ENCODE measurements at places on chromosomes 13 and 19.

DNA sequence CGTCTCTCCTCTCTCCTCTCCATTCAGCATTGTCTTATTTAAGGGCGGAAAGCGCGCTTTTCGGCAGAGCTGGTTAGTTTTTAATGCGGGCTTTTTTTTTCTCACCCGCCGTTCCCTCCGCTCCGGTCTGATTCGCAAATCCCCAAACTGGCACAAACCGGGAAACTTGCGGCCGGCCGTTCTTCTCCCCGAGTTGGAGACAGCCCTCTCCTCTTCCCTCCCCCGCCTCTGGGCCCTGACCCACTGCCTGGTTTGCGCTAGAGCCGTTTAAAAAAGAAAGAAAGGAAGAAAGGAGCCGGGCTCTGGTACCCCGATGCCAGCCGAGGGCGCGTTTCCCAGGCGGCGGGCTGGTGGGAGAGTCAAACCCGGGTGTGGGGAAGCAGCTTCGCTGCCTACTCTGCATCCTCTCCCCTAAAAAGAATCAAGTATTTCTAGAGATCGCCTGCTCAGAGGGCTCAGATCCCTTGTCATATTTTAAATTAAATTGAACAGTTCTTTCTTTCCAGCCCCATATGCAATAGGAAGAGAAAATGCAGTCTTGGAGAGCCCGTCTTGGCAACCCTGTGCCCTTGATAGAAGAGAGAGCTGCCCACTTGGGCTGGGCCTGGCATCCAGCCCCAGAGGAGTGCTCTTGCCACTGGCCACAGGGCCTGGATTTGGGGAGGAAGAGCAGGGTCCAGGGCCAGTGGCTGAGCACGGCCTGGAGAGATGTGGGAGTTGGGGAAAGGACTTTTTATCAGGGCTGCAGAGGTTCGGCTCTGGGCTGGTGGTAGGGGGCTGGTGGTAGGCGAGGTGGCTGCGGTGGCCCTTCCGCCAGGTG, 19.0 kb downstream of the NFIX start:
- DNase-seq: no peak

DNA sequence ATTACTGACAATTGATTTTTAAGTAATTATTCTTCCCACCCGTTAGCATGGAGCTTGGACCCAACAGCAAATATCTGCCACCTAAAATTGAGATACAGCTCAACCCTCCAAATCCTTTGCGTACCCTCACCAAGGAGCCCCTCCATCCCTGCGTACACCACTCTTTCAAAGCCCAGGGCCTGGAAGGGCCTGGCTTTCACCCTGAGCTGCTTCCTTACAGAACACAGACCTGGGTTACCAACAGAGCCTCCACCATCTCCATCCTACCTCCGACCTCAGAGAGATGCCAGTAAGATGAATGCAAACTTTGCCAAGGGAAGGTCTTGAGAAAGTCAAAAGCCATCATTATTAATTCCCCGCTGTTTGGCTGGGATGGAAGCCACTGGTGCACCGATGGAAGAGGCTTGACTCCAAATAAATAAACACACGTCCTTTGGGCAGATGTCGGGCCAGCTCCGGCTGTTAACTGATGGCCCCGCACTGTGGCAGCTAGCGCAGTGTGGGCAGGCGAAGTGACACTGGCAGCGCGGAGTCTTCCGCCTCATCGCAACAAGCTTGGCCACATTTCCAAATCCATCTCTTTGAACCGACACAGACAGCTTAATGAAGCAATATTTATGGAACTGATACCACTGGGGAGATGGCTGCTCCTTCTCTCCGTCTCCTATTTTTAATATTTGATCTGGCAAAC, 150.2 kb upstream of the VSTM2B start:
- DNase-seq: no peak

GRCh38 chr19:41928754-41929535, 696 bp upstream of the ERFL start:
- DNase-seq: no peak

GRCh38 chr19:13404236-13404635, 102.0 kb downstream of the CACNA1A start:
- DNase-seq: no peak

DNA sequence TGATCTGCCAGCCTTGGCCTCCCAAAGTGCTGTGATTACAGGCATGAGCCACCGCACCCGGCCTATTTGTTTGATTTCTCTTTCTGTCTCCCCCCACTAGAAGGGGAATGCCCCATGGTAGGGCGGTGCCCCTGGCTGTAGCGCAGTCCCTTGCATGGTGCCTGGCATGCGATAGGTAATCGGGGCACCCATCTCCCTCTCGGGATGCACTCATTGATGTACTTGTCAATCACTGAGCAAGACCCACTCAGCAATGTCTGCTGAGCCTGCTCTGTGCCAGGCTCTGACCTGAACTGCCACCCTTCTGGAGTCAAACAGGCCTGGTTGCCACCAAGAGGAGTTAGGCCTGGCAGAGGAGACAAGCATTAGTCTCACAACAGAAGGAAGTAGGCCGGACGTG, 19.8 kb downstream of the DNM2 start:
- DNase-seq: no peak

Data from right cardiac atrium (tissue), 5 donors.